ENCODE measurements at places on chromosomes 3 and 15. TPM values are rescaled to one million over a fixed set of nuclear protein-coding genes. Genes with fewer than 3 reads are reported as not detected.

FBXO40 gene
- polyA plus RNA-seq = not detected

MAP4 gene
- 44.3 TPM for polyA plus RNA-seq

ARGFX gene
- polyA plus RNA-seq = not detected

KBTBD13 gene
- not detected for polyA plus RNA-seq

GRCh38 chr15:64862408-64862807 is 20.7 kb downstream of the PLEKHO2 start:
- DNase-seq = no peak

MOBP gene
- 0.06 TPM for polyA plus RNA-seq

GRCh38 chr15:41512940-41513505 is 604 bp downstream of the LTK start:
- peak; percentile 72 for DNase-seq

- DNase-seq = peak; percentile 63
Observed at GRCh38 chr3:156781310-156782230, 44.6 kb upstream of the LEKR1 start.

DNA sequence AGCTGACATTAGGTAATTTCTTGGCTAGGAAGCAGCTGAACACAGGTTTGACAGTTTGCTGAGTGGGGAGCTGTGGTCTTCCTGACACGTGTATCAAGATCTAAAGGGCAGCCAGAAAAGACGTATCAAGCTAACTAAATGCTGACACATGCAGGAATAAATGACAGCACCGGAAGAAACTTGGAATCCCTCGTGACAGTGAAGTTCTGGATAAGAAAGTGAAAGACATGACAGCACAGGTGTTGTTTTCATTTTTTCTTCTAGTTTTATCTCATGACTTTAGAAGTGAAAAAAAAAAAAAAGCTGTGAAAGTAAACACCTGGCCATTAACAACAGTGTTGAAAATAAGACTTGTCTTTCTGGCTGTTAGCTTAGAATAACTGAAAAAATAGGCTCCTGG is 48.7 kb downstream of the FGF7 start:
- DNase-seq = no peak

- DNase-seq = no peak
Observed at GRCh38 chr15:78353093-78353492, 12.9 kb downstream of the CRABP1 start.

DNA sequence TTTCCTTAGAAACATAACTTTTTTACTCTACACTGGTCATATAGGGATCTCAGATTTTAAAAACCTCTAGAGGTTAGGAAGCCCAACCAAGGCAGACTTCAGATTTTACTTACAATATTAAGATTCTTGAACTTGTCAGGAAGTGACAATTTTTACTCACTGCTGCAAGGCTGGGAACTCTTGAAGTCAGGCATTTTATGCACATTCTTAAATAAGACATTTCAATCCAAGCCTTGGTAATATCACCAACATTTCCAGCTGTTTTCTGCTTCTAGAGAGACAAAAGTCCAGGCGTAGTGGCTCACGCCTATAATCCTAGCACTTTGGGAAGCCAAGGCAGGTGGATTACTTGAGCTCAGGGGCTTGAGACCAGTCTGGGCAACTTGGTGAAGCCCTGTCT is 33.6 kb upstream of the UBP1 start:
- no peak for DNase-seq

TERC gene
- polyA plus RNA-seq = not detected

GRCh38 chr3:111989061-111989678 is 9.6 kb upstream of the TAGLN3 start:
- no peak for DNase-seq

TTLL13 gene
- not detected for polyA plus RNA-seq

DNA sequence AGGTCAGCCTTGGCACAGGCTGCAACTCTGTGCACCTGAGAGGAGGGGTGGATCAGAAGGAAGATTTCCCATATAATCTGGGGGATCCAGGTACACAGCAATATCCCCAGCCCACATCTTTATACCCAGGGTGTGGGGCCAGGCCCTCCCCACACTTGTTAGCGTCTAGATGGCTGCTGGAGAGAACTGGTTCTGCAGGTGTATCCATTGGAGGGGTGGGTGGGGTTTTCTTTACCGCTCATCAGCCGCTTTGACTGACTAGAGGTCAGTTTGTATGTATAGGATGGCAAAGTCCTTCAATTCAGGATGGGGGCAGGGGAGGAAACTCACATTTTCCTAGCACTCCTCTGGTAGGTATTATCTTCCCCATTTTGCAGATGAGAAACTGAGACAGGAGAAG is 92.5 kb downstream of the IL20RB start:
- no peak for DNase-seq

DNA sequence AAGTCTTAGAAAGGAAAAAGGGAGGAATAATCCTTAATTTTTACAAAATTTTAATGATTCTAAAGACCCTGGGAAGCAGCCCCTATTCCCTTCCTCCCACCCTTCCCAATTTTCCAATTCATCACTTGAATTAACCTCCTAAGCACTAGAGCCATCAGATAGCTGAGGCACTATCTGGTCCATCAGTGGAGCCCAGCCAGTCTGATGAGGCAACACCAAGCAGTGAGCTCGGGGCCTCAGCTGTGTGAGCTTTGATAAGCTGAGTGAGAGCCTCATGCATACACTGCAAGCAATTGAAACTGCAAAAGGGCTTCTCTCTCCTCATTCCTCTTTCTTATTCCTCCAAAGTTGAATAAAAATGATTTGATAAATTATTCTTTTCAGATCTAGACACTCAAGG is 31.9 kb downstream of the TUSC7 start:
- no peak for DNase-seq

ALG1L2 gene
- polyA plus RNA-seq = not detected

- no peak for DNase-seq
Observed at GRCh38 chr3:151225040-151225975, 22.3 kb upstream of the GPR171 start.

MEX3B gene
- 0.63 TPM for polyA plus RNA-seq

RBP2 gene
- not detected for polyA plus RNA-seq

SEMA3G gene
- 2.3 TPM for polyA plus RNA-seq

- no peak for DNase-seq
Observed at GRCh38 chr15:49320351-49320750, 102.7 kb upstream of the FGF7 start.

POLQ gene
- polyA plus RNA-seq = 1.4 TPM

IL17RC gene
- 24.2 TPM for polyA plus RNA-seq

HCLS1 gene
- 22.3 TPM for polyA plus RNA-seq

- DNase-seq = no peak
Observed at GRCh38 chr15:26838742-26839460, 28.0 kb upstream of the GABRA5 start.

DNA sequence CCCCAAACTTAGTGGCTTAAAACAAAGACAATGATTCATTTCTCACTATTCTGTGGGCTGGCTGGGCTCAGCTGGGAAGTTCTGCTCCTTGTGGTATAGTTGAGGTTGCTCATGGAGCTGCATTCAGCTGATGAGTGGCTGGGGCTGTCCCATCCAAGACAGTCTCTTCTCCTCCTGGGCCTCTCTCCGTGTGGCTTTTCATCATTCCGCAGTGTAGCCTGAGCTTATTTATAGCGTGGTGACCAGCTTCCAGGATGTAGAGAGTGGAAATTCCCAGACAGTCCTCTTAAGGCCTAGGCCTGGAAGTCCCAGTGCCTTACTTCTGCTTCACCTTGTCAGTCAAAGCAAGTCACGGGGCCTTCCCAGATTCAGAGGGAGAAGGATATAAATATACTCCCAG is 136.7 kb upstream of the DAZL start:
- DNase-seq = peak; percentile 5

DNA sequence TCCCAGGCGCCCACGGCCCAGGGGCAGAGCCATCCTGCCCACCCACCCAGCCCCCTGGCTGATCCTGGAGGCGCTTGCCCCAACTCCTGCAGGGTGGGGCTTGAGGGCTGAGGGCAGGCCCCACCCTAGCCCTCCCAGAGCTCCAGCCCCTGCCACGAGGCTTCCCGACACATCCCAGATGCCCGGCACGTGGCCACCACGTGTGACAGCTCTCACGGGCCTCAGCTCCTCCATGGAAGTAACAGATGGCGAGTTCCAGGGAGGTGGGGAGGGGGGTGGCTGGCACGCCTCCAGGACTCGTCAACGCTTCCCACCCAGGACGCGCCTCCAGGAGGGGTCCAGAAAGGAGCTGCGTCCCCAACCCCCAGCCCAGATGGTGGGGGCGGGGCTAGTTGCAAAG is 29.1 kb downstream of the PLXND1 start:
- DNase-seq = no peak

DNA sequence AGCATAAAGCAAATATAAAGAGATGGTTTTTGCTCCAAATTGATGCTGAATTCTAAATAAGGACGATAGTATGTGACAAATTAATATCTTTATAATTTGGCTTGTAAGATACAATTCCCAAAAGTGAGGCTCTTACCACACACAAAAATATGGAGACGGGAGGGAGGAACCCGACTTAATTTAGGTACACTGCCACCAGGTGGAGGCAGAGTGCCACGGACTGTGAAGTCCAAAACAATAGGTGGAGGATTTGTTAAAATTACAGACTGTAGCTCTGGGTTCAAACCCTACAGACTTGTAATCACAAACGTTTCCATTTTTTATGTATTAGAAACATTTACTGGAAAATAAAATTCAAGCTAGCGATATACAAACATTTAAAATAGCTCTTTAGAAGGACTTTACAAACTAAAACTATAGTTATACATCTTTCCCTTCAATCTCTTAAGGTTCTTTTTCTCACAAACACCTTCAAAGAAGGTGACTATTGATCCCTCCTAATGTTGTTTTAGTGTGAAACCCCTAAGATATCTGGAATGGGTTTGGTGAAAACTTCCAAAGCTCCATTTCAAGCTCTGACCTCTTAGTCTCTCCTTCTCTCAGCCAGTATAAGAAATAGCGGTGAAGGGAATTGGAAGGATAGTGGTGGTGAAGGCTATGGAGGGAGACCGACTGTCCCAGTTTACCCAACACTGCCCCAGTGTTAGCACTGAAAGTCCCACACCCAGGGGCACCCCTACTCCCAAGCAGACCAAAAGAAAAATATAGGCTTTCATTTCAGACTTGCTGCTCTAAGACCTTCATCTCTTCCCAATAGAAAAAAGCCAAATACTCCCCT is 89.7 kb downstream of the AQP9 start:
- DNase-seq = peak; percentile 85

DNA sequence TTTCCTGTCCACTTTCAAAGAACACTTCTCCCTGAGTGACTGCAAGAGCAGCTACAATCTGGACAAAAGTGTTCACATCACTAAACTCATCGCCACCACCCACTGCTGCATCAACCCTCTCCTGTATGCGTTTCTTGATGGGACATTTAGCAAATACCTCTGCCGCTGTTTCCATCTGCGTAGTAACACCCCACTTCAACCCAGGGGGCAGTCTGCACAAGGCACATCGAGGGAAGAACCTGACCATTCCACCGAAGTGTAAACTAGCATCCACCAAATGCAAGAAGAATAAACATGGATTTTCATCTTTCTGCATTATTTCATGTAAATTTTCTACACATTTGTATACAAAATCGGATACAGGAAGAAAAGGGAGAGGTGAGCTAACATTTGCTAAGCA is 1.8 kb downstream of the CCRL2 start:
- no peak for DNase-seq

- no peak for DNase-seq
Observed at GRCh38 chr3:2853651-2854050, 256.5 kb downstream of the IL5RA start.

BNC1 gene
- 0.12 TPM for polyA plus RNA-seq

PIK3CB gene
- polyA plus RNA-seq = 9.2 TPM

GRCh38 chr3:48927928-48928327 is 9.3 kb downstream of the ARIH2 start:
- DNase-seq = no peak

DNA sequence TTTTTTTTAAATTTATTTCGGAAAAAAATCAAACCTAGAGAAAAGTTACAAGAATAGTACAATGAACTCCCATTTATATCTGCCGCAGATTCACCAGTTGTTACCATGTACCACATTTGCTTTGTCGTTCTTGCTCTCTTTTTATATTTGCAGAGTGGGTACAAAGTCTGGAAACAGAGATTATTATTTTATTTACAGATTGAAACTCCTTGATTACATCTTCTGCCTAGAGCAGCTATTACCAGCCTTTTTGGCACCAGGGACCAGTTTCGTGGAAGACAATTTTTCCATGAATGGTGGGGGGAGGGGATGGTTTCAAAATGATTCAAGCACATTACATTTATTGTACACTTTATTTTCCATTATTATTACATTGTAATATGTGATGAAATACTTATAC is 8.3 kb downstream of the MEF2A start:
- no peak for DNase-seq

DNA sequence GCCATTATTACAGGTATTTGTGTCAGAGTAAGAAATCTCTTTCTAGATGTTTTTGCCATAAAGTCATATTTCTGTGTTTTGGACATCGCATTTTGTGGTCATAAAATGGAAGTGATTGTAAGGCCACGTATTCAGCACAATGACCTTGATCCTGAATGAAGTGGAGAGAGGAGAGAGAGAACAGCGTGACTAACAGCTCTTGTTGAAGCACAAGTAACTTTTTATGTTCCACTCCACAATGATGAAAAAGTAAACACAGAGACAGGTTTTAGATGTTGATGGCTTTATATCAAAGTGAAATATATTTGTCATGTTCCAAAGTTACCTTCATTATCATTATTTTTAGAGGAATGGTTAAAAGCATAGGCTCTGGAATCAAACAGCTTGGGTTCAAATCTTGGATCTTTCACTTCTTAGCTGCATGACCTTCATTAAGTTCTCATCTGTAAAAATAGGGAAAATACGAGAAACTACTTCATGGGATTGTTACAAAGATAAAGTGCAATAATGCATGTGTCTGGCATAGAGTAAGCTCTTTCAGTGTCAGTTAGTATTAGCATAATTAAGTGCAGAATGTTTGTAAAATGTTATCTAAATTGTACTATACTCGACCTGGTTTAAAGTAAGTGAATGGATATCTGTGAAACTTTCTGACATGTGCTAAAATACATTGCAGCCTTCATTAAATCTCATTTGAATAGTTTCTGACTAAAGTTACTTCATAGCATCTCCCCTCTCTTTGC is 341.5 kb upstream of the DNAJC19 start:
- DNase-seq = no peak

ZMYND10 gene
- polyA plus RNA-seq = 1.2 TPM

GRCh38 chr3:40557575-40558161 is 32.9 kb downstream of the ZNF621 start:
- no peak for DNase-seq

DNA sequence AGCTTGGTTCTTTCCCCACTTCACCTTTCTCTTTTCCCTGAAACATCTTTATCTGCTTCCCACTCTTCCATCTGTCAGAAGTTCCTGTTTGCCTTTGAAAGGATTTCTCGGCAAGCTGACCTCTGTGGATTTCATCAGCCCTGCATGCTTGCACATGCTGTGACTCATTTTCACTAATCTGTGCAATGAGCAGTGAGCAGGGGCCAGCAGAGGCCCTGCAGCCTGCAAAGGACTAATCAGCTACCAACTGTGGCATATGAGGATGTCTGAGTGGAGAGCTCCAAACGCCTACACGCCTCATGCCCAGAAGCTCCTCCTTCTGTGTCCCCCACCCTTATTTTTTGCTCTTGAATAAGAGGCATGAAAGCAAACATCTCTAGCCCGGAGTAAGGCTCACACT is 333.0 kb upstream of the SEMA6D start:
- peak; percentile 50 for DNase-seq
